ENCODE measurements at places on chromosomes 4 and X.

GRCh38 chr4:103008875-103009729 is 10.4 kb downstream of the SLC9B1 start:
- peak; percentile 89 for DNase-seq

- peak; percentile 28 for DNase-seq
These were observed 3.0 kb upstream of the PLAC1 start for GRCh38 chrX:134661295-134661694.

GRCh38 chrX:67596839-67597790 is 53.3 kb downstream of the AR start:
- DNase-seq = no peak

DNA sequence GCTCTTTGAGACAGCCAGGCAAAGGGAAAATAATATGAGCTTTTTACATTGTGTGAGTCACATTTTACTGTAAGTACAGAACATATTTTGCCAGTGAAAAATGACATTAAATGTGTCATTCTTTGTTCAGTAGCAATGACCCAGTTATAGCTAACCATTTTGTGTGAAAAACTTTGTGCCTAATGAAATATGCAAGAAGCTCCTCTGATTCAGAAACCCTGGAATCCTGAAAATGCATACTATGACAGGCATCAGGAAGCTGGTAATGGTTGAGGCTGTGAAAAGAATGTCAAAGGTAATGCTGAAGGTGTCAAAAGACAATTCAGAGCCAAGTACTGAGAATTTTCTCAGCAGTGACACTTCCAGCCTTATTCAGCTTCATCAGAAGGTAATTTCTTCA is 549.5 kb upstream of the SMIM31 start:
- no peak for DNase-seq

DNA sequence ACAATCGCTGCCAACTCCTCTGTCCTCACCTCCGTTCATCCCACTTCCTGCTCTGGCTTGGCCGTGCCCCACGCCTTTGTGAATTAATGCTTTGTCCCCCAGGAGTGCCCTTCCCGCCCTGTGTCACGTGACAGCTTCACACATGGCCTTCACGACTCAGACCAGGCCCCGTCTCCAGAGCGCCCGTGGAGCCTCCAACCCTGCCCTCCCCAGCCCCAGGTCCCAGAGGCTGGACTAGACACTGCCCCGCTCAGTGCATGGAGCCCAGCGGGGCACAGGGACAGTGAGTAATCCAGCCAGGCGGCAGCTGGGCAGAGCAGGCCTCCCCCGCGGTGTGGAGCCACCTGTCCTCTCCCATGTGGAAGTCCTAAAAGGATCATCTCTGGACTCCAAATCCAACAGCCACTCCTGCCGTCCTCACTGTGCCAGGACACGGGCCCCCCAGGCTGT is 7.4 kb downstream of the ADRA2C start:
- DNase-seq = no peak

GRCh38 chr4:26080870-26081628 is 167.0 kb downstream of the SMIM20 start:
- no peak for DNase-seq

- no peak for DNase-seq
These were observed 54.4 kb upstream of the HGFAC start for GRCh38 chr4:3387154-3387942.

DNA sequence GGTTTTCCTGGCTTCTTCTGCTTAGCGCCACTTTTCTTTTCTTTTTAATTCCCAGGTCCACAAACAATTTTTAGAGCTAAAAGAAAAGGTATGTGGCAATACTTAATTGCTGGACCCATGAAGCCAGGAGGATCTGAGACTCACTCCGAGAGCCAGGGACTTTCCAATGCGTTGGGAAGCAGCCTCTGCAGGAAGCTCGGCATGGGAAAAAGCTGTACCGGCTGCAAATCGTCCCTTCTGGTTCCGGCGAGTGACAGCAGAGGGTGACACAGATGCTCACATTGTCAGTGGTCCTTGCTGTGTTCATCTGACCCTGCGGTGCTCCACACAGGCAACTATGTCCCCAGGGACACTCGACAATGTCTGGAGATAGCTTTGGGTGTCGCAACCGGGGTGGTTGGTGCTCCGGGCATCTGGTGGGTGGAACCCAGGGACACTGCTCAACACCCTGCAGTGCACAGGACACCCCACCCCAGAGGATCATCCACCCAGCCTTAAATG is 164.0 kb downstream of the PRKX start:
- no peak for DNase-seq

DNA sequence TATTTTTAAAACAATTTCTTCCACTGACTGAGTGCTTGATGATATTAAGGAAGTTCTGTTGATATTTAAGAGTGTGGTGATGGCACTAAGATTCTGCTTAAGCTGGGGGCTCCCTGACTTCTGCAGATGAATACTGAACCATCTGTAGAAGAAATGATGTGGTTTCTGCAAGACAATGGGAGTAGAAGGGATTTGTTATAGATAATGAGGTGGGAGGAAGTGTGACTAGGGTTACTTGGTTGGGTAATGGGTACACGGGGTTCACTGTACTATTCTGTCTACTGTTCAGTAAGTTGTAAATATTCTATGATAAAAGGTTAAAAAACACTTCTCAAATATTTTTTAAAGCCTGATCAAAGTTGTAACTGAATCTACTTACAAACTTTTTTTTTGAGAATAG is 60.9 kb upstream of the TXK start:
- no peak for DNase-seq

DNA sequence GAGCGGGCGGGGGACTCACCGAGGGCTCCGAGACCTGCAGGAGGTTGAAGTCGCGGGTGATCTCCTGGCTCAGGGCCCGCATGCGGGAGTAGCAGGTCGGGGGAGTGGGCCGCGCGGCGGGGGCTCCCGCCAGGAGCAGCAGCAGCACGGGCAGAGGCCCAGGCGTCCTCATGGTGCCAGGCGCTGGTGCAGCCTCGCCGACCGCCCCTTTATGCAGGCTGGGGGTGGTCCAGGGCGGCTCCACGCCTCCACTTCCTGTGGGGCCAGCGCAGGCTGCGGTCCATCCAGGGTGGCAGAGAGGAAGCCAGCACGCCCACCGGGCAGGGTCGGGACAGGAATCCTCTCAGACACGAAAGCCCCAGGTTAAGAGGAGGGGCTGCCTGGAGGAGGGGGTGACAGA is at the start of gene CYTL1:
Gene CYTL1 (minus strand): TSS at position 185 of the 400 bp plus-strand sequence. CDS start 13 bp downstream, at position 172.
- DNase-seq = no peak

GRCh38 chr4:54942721-54943120 is 182.7 kb downstream of the KDR start:
- DNase-seq = peak; percentile 34

GRCh38 chrX:154549766-154550165 is 2.3 kb downstream of the IKBKG start:
- no peak for DNase-seq

- DNase-seq = peak; percentile 19
These were observed 63.5 kb downstream of the NELFA start for GRCh38 chr4:1945124-1945895.

DNA sequence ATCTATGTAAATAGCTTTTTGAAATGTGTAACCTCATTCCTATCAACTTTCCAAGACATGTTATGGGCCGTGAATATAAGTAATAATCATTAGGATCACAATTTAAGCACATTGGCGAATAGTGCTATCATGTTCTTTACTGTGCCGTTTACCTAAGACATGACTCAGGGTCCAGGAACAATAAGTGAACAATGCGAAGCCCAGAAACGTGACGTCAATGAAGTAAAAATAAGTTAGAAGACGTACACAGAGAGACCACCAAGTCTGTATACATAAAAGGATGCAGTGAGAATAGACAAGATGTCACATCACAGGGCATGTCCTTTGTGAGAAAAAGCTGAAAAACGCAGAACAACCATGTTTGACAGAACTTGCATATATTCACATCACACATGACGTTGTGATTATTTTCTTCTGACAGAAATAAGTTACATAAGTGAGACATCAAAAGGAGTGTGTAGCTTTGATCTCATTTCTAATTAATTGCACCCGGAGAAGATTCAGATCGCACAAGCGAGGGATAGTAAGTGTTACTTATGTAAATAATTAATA is 49.4 kb upstream of the FAT1 start:
- no peak for DNase-seq

GRCh38 chrX:153821066-153821465 is 9.3 kb downstream of the PDZD4 start:
- no peak for DNase-seq

DNA sequence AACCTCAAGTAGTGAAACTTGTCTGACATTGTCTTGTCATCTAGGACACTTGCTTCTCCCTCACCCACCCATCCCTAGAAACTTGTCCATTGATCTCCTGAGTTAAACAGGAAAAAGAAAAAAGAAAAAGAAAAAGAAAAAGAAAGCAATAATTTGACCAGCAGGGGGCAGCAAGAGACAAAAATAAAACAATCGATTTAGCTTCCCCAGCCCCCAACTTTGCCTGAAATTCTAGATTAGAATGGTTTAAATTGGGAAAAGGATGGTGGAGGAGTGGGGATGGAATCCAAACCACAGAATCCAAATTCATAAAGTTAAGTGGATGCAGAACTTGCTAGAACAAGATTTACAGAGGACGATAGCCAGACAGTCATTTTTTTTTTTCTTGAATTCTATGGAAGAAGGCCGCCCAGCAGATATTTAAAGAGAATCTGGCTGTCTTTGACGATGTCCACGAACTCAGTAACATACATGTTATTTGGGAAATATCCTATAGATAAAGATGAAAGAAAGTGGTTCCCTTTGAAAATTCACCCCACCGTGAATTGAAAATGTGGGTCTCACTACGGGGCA is 282.9 kb downstream of the USP46 start:
- DNase-seq = peak; percentile 70

GRCh38 chr4:88756149-88756548 is 58.5 kb upstream of the NAP1L5 start:
- DNase-seq = no peak

- no peak for DNase-seq
These were observed 13.6 kb upstream of the AMTN start for GRCh38 chr4:70504733-70505132.

GRCh38 chr4:74738464-74739143 is 55.7 kb downstream of the BTC start:
- no peak for DNase-seq

GRCh38 chr4:158777423-158778155 is 8.8 kb downstream of the FNIP2 start:
- no peak for DNase-seq

- DNase-seq = no peak
These were observed 89.7 kb upstream of the PPARGC1A start for GRCh38 chr4:23979534-23979933.

- DNase-seq = no peak
These were observed 69.2 kb upstream of the ZCCHC13 start for GRCh38 chrX:74234818-74235217.

DNA sequence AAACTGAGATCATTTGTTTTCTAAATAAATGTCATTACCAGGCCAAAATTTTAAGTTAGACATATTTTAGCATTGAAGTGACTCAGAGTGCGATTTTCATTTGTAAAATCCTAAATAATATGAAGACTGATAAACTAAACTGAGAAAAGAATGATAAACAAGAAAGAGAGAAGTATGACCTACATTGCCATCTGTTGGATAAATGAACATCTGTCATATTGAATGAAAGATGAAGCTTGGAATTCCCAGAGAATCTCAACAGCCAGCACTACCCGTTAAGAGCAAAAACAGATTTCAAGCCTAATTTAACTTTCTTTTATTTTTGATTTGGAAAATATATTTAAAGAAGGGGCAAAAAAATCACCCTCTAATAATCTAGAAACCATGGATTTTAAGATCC is 591.0 kb upstream of the ATOH1 start:
- no peak for DNase-seq

DNA sequence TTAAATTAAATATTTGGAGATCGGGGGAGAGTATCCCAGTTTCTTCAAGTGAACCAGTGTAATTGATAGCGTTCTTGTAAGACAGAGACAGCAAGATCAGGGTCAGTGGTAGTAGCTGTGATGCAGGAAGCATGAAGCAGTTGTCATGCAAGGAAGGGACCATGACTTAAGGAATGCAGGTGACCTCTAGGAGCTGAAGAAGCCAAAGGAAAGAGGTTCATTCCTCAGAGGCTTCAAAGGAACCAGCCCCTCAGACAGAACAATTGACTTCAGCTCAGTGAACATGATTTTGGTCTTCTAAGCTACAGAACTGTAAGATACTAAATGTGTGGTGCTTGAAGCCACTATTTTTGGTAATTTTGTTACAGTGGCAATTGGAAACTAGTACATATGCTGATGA is 51.6 kb downstream of the GLRB start:
- DNase-seq = no peak

DNA sequence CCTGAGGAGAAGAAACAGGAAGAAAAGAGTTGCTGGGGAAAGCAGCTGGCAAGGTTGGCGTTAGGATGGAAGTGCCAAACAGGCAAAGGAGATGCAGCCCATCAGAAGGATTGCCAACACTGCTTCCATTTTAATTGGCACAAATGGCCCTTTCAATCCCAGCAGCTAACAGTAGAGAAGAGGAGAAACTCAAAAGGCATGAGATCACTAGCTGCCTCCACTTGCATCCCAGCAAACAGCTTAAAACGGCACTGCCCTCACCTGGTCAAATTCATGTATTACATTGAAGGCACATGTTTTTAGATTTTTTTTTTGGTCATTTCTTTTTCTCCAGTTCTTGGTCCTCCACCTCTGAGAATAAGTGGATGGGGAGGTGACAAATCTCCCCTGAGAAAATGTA is 14.9 kb upstream of the LOC101059915 start:
- DNase-seq = peak; percentile 65

DNA sequence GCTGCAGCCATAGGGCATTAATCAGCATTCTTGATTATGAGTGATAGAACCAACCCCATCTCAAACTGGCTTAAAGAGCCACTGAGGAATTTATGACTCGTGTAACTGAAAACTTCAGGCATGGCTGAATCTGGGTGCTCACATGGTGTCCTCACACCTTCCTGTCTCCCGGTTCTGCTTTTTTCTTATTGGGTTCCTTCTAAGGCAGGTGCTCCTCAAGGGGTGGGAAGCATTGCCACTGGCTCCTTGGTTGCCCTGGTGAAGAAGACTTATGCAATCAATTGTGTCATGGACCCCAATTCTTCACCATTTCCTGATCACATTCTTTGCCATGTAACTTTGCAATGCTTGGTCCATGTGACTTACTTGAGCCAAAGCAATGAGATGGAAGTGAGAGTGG is 4.3 kb upstream of the ZCCHC4 start:
- no peak for DNase-seq

All from pons (tissue), 1 donor.